ENCODE measurements at places on chromosomes 4 and X.

DNA sequence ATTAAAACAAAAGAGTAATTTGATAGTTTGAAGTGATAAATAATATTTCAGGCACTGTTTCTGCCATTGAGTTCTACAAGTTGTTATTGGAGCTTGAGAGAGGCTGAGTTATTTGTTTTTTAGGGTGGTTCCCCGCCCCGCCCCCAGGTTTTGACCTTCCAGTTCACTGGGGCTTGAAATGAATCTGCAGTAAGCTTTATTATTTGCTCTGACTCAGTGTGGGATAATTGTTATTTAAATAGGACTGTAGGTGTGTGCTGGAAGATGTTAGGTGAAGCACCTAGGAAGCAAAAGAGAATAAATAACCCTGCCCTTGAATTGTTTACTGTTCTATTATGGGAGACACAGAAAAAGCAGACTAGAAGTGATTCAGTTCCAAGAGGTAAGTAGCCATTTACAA, 81.2 kb upstream of the KCNIP4 start:
- no peak for DNase-seq

- DNase-seq: peak; percentile 8
Observed at GRCh38 chr4:6548201-6548881, 26.6 kb upstream of the MAN2B2 start.

GRCh38 chr4:177315767-177316464, 6.2 kb downstream of the NEIL3 start:
- DNase-seq: no peak

- no peak for DNase-seq
Observed at GRCh38 chrX:35733879-35734278, 64.3 kb upstream of the MAGEB16 start.
